ENCODE measurements at places on chromosomes 12 and 14.

- no peak for DNase-seq
Measured at GRCh38 chr12:102479099-102479885, 1.1 kb downstream of the IGF1 start.

DNA sequence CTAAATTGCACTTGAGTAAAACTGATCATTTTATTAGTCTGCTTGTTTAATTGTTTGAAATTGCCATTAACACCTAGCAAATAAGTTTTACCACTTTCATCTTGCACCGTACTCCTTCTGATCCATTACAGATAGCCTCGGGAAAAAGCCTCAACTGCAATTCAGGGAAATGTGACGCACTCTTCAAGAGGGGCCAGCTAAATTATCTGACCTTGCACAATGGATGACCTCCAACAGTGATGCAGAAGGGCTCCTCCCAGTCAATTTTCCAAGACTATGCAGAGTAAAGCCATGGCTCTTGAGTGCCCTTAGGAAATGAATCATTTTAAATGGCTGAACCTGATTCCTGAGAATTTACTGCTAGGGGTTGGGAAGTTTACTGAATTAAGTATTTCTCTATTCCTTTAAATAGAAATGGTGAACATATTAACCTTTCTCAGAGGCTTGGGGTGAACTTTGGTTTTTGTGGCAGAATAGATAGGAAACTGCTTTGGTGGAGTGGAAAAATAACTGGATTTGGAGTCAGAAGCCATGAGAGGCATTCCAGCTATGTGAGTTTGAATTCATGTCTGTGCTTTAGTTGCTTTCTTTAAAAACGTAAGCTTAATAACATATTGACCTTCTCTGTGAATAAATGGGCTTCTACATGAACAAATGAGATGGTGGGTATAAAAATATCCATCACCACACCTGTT, 64.8 kb upstream of the OVCH1 start:
- no peak for DNase-seq

DNA sequence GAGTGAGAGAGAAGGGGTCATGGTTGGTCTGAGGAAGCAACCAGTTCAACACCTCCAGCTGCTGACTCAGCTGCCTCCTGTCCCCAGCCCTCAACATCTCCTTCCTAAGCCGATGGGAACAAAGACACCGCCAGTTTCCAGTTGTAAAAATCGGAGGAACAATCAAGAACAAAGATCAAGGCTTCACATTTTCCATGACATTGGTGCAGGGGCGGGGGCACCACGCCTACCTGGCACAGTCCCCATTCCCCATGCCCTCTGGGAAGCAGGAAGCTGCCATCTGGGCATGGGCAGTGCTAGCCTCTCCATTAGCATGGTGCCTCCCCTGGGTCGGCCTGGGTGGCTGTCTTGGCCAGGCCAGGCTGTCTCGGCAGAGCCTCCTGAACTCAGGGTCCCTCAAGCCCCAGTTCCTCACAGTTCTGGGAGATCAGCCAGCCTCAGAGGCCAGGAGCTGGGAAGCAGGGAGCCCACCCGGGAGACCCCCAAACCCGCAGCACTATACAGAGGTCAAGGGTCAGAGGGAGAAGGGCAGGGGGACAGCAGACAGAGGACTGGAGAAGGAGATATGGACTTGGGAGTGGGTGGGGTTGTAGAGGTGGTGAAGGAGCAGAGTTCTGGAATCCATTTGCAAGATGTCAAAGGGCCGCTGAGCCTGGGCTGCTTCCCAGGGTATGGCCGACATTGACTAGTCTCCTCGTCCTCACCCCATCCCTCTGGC, 19.6 kb upstream of the TMEM106C start:
- DNase-seq = no peak

- DNase-seq = no peak
Measured at GRCh38 chr12:64029013-64029857, 184.7 kb downstream of the SRGAP1 start.

- no peak for DNase-seq
Measured at GRCh38 chr12:6375269-6376078, at the start of gene SCNN1A. Gene SCNN1A (minus strand): TSS chr12:6375563. CDS start chr12:6374783, 780 bp downstream.

DNA sequence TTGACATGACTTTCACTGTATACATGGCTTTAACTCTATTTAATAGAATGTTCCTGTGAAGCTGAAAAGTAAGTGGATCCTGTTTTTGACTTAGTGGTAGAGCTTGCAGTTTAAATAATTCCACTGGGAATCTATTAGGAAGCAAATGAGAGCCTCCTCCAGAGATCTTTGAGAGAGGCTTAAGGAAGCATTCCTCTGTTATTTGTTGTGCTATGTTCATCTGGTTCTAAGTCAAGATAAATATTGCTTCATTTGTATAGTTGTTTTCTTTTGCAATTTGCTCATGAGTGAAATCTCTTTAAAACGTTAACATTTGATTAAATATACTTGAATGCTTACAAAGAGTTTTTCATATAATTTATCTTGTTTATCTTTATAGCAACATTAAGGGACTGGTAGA, 70.4 kb downstream of the TMTC2 start:
- no peak for DNase-seq

GRCh38 chr14:68735856-68736255, 57.0 kb downstream of the ZFP36L1 start:
- DNase-seq = no peak

GRCh38 chr14:22602862-22603261, 4.8 kb downstream of the ABHD4 start:
- DNase-seq = no peak

- DNase-seq = no peak
Measured at GRCh38 chr14:101554991-101555668, 6.2 kb upstream of the DIO3 start.

GRCh38 chr12:11968048-11968383, 102.7 kb upstream of the BCL2L14 start:
- DNase-seq = no peak

GRCh38 chr14:49105956-49106355, 480.2 kb downstream of the RPS29 start:
- no peak for DNase-seq

DNA sequence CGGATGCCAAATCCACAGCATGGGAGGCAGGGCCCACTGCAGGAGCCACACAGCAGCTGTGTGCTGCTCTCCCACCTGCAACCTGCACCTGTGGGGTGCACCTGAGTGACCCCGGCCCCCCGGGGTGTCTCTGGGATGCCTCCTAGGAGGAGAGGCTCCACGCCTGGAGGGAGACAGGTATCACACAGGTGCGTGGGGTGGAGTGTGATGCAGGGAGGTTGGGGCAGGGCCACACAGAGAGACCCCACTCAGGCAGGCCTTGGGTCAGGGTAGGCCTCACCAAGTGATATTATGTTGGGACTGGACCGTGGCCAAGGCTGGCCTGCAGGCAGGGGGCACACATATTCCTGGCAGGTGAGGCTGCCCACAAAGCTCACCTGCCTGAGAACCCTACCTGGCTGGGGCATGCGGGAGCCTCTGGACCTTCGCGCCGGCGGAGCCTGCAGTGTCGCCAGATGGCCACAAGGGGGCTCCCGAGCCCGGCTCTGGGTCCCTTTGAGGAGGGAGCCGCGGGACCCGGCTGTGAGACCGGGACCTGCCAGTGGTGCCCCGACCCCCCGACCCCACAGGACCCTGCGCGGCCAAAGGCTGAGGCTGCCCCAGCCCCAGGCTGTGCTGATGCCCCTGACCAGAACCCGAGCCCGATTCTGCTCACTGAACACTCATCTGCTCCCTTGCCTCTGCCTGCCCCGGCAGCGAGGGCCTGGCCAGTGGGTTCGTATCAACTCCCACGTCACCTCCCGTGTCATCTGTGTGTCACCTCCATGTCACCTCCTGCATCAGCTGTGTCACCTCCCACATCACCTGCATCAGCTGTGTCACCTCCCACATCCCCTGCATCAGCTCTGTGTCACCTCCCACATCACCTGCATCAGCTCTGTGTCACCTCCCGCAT, 11.4 kb downstream of the TMEM121 start:
- DNase-seq = peak; percentile 68
